ENCODE measurements at places on chromosomes 3 and 15.

DNA sequence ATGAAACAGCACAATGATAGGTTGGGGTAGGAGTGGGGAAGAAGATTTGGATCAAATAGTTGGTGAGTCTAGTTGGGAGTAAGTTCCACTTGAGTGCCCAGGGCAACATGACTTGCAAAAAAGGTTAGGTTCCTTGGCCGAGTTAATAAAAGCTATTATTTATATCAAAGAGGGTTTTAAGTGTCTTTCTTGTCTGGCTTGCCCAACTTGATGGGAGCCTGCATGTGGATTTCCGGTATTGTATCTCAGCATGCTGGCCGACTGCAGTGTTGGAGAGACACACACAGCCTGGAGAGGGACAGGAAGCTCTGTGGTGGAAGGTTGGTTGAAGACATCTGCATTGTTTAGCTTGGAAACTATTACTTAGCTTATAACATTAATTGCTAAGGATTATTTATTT is 449.5 kb upstream of the TBL1XR1 start:
- DNase-seq, result no peak

GRCh38 chr15:57423599-57424140 is 47.4 kb downstream of the CGNL1 start:
- no peak for DNase-seq

GRCh38 chr3:12875857-12876836 is 34.8 kb upstream of the RPL32 start:
- DNase-seq, result no peak

DNA sequence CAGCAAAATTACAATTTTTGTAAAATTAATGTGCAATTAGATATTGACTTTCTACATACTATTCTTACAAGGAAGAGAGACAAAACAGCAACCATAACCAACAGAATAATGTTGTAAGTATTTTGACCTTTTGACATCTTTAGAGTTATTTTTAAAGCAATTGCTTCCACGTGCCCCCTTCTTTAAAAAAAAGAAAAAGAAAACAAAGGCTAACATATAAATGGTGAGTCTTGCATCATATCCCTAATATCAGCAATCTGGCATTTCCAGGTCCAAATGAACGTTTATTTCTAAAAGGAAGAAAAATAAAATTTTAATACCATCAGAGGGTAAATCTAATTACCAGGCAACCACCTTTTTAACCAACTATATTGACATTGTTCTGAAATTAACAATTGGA is 19.3 kb upstream of the STRIT1 start:
- DNase-seq, result no peak

DNA sequence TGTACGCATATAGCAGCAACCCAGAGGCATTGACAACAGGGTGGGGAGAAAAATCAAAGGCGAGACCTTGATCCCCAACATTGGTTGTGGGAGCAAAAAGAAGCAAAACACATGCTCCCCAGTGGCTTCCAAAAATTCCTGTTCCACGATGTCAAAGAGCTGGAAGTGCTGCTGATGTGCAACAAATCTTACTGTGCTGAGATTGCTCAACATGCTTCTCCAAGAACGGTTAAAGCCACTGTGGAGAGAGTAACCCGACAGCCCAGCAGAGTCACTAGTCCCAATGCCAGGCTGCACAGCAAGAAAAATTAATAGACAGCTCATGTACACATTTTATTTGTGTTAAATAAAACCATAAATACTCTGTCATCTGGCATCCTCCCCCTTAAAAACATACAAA is 179.9 kb upstream of the PFN2 start:
- DNase-seq, result no peak

GRCh38 chr3:52444860-52445793 is at the start of gene SEMA3G:
Gene SEMA3G (minus strand): TSS chr3:52445103. CDS start chr3:52445027, 76 bp downstream.
- DNase-seq, result peak; percentile 33

GRCh38 chr15:88334436-88334835 is 77.9 kb upstream of the NTRK3 start:
- DNase-seq, result no peak

DNA sequence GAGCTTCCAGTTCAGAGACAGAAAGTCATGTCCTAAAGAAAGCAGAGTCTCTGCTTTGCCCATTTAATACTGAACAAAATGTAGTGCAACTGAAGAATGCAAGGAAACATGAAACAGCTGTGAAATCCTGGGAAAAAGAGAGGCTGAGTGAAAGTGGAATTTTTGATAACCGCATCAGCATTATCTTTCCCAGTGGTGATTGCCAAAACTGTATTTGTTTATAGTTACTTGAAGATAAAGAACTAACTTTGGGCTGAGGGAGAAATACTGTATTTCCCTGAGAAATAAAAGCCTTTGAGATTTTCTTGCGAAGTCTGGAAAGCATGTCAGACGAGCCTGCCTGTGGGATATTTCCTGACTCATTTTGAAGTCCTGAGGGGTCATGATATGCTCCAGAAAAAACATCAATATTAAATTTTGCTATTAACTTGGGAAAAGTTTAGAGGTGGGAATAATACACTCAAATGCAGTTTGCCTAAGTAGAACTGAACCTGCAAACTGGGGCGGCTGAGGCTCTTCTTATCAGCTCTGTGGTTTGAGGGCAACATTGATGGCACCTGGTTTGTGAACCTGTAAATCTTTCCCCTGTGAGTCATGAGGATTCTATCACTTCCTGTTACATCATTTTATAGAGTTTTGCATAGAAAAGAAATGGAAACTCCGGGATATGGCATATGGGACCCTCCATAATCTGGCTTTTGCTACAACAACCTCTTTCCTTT is 855.3 kb downstream of the MCTP2 start:
- DNase-seq, result no peak

- no peak for DNase-seq
Observed at GRCh38 chr3:183895296-183895695, 10.6 kb upstream of the PARL start.

DNA sequence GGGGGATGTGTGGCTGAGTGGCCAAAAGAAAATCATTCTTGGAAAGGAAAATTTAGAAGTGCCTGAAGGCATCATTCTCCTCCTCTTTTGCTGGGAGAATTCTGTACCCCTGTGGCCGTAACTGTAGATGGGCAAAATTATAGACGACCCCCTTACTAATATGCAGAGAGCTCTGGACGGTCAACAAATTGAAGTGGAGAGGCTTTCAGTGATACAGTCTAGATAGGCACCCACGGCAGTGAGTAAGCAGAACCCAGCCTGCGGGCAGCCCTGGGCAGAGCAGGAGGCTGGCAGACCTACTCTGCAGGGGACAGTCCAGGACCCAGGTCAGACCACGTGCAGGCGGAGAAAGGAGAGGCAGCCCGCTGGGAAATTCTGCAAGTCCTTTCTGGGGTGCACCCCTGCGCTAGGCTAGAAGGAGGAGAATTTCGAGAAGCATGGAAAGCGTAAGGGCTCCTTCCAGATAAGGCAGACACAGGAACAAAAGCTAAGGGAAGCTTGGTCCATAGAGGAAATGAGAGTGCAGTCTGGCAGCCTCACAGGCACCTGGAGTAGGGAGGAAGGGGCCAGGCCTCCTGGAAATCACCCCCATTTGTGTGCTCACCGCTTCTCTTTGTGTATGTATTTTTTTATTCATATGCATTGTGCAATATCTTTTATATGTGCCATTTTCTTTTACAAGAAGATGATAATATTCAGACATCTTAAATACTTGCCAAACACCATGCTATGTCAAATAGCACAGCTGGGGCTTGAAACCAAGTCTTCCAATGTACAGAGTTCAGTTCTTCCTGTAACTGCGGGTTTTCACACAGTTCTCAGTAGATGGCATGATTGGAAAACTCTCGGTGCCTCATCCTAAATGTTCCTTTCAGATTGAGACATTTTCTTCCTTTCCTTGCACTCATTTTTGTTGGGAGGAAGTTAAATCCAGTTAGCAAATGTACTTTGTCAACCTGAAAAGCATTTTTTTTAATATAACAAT is 40.2 kb downstream of the LRRK1 start:
- DNase-seq, result no peak

- no peak for DNase-seq
Observed at GRCh38 chr3:118543832-118544231, 490.8 kb downstream of the IGSF11 start.

DNA sequence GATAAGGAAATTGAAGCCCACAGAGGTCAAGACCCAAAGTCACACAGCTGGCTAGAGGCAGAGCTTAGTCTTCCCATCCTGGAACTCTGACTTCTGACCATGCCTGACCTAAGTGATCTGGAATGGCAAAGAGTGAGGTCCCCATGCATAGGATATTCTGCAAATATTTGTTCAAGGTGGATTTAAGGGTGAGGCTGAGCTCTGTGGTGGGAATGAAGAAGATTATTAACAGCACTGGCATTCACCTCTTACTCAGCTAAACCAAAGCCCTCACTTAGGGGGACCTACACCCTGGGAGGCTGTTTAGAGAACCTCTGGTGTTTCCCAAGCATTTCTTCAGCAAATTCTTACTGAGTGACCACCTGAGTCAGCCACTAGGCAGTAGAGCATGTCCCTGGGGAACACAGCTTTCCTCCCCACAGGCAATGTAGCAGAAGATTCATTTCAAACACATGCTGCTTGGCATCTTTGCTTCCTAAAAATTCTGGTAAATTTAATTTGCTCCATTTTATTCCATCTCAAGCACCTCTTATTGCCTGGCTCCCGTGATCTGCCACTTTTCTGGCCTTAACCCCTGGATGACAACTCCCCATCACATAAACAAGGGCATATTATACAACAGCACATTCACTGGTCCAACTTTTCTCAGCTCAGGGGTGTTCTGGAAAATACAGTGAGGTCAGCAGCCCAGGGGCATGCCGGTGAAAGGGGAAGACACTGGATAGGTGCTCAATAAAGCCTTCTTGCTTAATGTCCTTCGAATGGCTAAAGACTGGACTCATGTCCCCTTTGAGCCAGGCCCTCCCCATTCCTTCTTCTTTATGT is 176.0 kb downstream of the ABHD5 start:
- DNase-seq, result no peak

- DNase-seq, result no peak
Observed at GRCh38 chr3:142574665-142575064, 3.9 kb downstream of the ATR start.

- no peak for DNase-seq
Observed at GRCh38 chr3:35663471-35663870, 24.1 kb downstream of the ARPP21 start.

- DNase-seq, result no peak
Observed at GRCh38 chr3:72657666-72658065, 190.6 kb downstream of the SHQ1 start.

- no peak for DNase-seq
Observed at GRCh38 chr15:39413558-39413957, 167.3 kb upstream of the THBS1 start.

DNA sequence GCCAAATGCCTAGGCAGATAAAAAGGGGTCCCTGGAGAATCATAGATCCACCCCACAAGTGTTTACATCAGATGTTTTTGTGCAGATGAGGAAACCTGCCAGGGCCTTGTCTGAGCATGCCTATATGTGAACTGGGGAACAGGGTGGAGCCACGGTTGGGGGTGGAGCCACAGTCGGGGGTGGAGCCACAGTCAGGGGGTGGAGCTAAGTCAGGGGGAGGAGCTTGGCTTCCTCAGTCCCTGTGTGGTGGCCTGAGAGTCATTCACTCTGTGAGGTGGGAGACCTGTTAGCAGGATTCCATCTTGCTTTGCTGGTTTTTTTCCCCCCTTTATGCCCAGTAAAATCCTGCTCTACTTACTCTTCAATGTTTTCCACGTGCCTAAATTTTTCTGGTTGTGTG is 57.8 kb upstream of the TGFBR2 start:
- DNase-seq, result no peak

DNA sequence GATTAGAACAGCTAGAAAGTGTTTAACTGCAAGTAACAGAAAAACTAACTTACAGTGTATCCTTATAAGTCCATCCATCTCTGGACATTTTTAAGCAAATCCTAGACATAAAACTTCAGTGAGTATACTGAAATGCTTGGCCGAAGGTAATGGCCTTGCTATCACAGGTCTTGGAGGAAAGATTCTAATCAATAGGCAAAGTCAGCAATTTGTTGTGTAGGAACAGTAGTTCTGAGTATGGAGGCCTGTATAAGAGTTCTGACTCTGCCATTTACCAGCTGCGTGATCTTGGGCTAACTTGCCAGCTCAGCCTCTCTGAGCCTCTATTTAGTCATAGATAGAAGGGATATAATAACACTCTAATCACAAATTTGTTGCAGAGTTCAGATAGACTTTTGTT is 328.1 kb downstream of the IL20RB start:
- no peak for DNase-seq

GRCh38 chr15:59413577-59413976 is 24.4 kb upstream of the FAM81A start:
- DNase-seq, result no peak

- no peak for DNase-seq
Observed at GRCh38 chr15:36501063-36501678, 78.3 kb upstream of the CDIN1 start.

- DNase-seq, result no peak
Observed at GRCh38 chr3:126057936-126058335, 26.0 kb downstream of the SLC41A3 start.

GRCh38 chr3:50587373-50587772 is 18.1 kb downstream of the HEMK1 start:
- DNase-seq, result no peak

DNA sequence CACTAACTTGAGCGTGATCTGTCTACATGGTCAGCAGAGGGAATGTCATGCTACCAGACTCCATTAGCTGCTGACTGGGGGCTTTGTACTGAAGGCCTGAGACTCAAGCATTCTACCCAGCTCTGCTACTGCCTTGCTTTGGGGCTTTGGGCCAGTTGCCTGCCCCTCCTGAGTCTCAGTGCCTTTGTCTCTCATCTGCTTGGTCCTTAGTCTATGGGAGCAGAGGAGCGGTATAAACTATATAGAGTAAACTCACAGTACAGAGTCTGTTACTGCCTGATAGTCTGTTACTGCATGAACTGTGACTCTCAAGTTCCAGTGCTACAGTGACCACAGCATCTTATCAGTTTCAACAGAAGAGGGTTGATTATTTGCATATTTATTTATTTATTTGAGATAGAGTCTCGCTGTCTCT is 38.5 kb upstream of the C15orf39 start:
- DNase-seq, result no peak

- DNase-seq, result no peak
Observed at GRCh38 chr15:70569091-70569713, 194.2 kb downstream of the UACA start.

DNA sequence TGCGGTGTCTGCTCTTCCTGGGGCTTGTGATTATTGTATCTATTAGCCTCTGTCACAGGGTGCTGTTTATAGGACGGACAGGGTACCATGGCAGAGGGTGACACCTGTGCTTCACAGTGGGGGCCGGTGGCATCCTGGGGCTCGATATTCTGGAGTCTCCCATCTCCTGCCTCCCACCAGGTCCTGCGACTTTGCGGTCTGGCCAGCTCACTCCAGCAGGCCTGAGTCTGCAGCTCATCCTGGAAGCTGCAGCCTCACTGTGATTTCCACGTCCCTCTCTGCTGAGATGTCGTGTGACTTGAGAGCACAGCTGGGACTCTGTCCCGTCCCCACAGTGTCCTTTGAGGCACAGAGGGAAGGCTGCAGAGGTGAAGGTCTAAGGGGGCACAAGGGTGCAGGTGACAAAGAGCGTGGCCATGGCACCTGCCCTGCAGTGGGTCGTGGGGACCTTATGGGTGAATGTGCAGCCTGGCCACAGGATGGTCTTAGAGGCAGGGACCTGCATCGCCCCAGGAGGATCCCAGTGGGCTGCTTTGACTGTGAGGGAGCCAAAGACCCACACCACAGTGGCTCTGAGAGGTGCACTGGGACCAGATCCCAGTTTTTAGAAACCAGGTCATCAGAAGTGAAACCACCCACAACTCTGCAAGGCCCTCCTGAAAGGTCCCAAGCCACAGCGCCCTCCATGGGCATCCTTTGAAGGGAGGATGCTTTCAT is 172.8 kb downstream of the KLF13 start:
- DNase-seq, result no peak

GRCh38 chr15:69693059-69693458 is 240.4 kb downstream of the RPLP1 start:
- no peak for DNase-seq

Data from activated naive CD4-positive, alpha-beta T cell (primary cell).